ENCODE measurements at places on chromosomes 2 and 18. TPM values are rescaled to one million over a fixed set of nuclear protein-coding genes. Genes with fewer than 3 reads are reported as not detected.

Gene CAPN13
- total RNA-seq: not detected

Gene MROH2A
- not detected for total RNA-seq

Gene CCDC88A
- 7.8 TPM for total RNA-seq

Gene ALPI
- not detected for total RNA-seq

Gene PCARE
- total RNA-seq: not detected

Gene PTH2R
- 0.10 TPM for total RNA-seq

Gene SP9
- not detected for total RNA-seq

Gene AFF3
- total RNA-seq: 7.4 TPM

Gene IGFBP5
- not detected for total RNA-seq

Gene TRABD2A
- 74.6 TPM for total RNA-seq

All from activated CD4-positive, alpha-beta T cell treated with anti-CD3 and anti-CD28 coated beads, Interleukin-2, amount 10 ng/mL, durations not matched to agents 7 days and 5 days (primary cell).